ENCODE measurements at places on chromosomes 6 and 20.
A peak's percentile ranks its signal among the peaks of the same experiment; 100 is the strongest.

- DNase-seq, result no peak
These were observed 155.1 kb upstream of the MMS22L start for GRCh38 chr6:97438011-97438671.

DNA sequence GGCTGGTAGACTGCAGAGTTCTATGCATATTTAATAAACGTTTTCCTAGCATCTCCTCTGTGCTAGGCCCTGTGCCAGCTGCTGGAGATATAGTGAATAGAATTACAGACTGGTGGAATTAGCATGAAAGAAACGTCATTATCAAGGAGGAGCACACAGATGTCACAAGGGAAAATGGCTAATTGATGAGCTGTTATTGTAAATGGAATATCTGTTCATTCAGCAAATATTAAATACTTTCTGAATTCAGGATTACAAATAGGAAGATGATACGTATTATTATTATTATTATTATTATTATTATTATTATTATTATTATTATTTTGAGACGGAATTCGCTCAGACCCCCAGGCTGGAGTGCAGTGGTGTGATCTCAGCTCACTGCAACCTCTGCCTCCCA lies 1.2 kb downstream of the AAR2 start:
- peak; percentile 17 for DNase-seq

GRCh38 chr20:15445056-15445840 lies 1107.8 kb upstream of the FLRT3 start:
- no peak for DNase-seq

- DNase-seq, result no peak
These were observed 21.5 kb upstream of the SMIM13 start for GRCh38 chr6:11072101-11072500.

GRCh38 chr6:30154709-30155519 lies 6.1 kb downstream of the TRIM10 start:
- no peak for DNase-seq

- no peak for DNase-seq
These were observed 38.7 kb upstream of the CST5 start for GRCh38 chr20:23918101-23918862.

- DNase-seq, result no peak
These were observed 18.2 kb downstream of the GNAS-AS1 start for GRCh38 chr20:58832457-58832856.

- DNase-seq, result no peak
These were observed 52.2 kb downstream of the TRIM27 start for GRCh38 chr6:28871335-28872156.

DNA sequence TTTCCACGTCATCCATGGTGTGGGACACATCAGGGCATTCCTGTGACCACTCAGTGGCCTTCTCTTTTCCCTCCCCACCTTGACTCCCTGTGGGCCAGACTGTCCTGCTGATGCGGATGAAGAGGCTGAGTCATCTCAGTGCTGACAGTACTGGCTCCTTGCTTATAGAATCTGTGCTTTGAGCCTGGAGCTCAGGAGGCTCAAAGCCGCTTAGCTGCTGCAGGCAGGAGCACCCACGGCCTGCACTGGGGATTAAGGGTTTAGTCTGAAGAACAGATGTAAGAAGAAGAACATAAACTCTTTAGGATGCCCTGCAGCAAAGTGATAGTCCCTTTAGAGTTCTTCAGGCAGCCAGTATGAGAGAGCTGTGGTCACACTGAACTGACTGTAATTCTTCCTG lies 642.0 kb upstream of the CHD6 start:
- no peak for DNase-seq

DNA sequence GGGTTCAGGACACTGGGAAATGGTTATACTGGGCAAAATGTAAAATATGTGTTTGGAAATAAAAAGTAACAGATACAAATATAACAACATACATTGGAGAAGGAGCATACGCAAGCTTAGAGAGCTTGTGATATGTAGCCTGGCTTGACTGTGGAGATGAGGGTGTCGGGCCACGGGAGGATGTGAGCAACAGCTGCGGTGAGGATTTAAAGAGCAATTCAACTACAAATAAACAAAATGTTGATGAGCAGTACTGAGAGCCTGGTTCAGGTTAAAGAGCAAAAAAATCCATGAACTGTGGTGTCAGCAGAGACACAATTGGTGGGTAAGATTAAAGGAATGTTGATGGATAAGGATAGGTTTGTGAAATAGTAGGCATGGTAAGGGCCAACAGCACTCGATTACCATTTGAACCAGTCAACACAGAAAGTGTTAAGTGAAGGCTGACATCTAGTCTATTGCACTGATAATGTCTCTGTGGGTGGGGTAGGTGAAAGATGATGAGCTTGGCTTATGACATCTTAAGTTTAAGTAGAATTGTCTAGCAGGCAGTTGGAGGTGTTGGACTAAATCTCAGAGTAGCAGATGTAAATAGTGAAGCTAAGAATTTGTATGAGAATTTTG lies 723.2 kb downstream of the EPM2A start:
- DNase-seq, result no peak

DNA sequence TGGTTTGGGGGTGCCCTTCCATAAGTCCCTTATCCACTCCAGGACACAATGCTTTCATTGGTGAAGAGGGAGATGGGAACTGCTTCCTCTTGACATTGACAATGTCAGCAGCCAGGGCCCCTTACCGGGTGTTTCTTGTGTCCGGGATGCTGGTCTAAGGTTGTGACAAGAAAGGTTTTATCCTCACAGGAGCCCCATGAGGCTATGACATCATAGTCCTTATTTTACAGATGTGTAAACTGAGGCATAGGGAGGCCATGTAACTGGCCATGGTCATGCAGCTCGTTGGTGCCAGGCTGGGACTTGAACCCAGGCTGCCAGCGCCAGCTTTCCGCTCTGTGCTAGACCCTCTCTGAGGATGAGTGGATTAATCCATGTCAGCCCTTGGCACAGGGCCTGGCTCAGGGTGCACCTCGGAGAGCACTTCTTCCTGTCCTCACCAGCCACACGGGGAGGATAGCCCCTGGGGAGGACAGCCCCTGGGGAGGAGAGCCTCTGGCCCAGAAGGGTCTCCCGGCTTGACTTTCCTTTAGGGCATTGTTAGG lies 157.3 kb downstream of the SYCP2 start:
- DNase-seq, result no peak

DNA sequence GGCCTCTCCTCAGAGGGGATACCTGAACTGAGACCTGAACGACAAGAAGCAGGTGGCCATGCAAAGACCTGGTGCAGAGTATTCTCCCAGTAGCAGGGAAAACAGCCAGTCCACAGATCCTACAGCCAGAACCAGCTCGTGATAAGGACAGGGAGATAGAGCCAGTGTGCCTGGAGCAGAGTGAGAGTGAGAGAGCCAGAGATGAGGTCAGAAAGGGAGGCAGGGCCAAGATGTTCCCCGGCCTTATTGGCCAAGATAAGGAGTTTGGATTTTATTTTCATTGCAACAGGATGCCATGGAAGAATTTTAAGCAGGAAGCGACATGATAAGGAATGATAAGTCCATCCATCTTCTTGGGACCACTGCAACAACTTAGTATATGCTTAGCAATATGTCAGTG lies 111.8 kb downstream of the UBE3D start:
- no peak for DNase-seq

DNA sequence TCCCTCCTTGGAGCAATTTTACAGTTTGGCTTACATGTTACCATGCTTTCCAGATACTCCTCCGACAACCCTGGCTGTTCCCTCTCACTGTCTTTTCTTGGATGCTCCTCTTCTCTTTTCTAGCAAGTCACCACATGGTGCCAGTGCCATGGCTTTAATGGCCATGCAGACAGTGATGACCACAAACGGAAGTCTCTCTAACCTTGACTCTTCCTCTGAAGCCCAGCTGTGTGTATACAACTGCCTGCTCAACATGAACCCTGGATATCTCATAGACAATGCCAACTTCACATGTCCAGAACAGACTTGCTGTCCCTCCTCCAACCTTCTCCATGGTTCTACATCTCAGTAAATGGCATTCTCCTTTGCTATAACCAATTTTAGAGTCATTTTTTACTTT lies 49.8 kb upstream of the NEDD9 start:
- no peak for DNase-seq

GRCh38 chr6:85674604-85675003 lies 31.9 kb upstream of the SYNCRIP start:
- peak; percentile 57 for DNase-seq

- DNase-seq, result peak; percentile 37
These were observed 402.1 kb downstream of the EPHA7 start for GRCh38 chr6:93017213-93017612.

DNA sequence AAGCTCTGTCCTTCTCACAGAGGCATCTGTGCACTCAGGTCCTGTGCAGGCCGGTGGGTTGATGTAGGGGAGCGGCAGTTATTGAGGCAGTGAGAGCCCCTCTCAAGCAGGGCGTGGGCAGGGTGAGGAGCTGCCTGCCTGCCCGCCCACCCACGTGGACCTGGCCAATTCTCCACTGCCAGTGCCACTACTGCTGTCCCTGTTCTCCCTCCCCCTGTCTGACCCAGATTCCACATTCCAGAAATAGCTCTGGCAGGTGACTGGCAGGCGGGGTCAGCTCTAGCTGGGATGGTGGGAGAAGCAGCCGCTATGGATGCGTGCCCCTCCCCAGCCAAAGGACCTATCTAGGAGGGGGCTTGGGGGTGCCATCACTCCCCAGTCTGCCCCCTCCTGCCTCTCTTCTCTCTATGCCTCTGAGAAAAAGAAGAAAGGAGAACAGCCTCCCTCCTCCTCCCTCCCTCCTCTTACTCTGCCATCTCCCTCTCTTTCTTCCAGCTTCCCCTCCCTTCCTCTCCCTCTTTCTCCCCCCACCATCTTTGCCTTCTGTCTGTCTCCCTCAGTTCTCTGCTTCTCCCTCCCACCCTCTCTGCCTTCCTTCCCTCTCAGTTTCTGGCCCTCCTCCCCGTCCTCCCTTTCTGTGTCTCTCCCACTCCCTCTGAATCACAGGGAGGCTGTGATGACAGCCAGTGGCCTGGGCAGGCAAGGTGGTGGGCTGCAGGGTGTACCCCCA lies 86.5 kb upstream of the MYL9 start:
- no peak for DNase-seq

GRCh38 chr6:146065690-146066089 lies 36.8 kb downstream of the GRM1 start:
- no peak for DNase-seq

GRCh38 chr20:34582911-34583310 lies 24.4 kb downstream of the MAP1LC3A start:
- no peak for DNase-seq

- no peak for DNase-seq
These were observed 26.6 kb upstream of the TGM2 start for GRCh38 chr20:38191654-38192053.

GRCh38 chr6:108837236-108837971 lies 10.8 kb upstream of the ARMC2 start:
- peak; percentile 51 for DNase-seq

GRCh38 chr20:59141818-59142581 lies 21.6 kb upstream of the ZNF831 start:
- DNase-seq, result no peak

GRCh38 chr6:8506126-8506525 lies 70.8 kb upstream of the SLC35B3 start:
- DNase-seq, result no peak

- DNase-seq, result no peak
These were observed 491.4 kb upstream of the RNF217 start for GRCh38 chr6:124470803-124471202.

DNA sequence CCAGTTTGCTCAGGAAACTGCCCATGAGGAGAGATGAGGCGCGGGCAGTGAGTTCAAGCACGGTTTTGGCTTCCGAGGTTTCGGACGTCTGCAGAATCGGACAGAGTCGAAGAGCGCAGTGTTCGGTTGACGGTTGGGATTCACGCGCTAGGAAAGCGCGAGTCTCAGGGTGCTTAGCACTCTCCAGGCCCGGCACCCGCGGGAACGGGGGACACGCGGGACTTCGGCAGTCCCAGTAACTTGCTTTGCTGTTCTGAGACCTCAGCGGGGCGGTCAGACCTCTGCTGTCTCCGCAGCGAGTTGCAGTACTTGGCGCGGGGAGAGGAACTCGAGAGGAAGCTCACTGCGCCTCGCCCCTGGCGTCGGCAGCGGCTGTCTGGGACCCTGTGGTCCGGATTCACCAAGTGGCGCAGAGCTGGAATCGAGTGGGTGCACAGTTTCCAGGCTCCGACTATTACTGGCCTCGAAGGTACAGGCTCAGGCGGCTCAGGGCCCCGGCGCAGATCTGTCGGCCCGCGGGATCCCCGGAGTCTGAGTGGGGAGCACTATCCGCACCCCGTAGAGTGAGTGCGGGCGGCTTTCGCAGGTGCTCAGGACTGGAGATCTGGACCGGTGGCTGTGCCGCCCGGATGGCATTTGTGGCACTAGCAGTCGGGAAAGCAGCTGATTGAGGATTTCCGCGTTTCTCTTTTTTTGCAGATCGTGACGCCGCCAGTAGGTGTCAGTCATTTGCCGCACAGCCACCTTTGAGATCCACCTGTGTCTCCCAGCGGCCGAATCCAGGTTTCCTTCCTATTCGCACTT lies at the start of gene POM121L2:
Gene POM121L2, minus strand, starts transcription at position 128 of the 804 bp plus-strand sequence. Its CDS starts 103 bp downstream, at position 25.
- DNase-seq, result peak; percentile 62

DNA sequence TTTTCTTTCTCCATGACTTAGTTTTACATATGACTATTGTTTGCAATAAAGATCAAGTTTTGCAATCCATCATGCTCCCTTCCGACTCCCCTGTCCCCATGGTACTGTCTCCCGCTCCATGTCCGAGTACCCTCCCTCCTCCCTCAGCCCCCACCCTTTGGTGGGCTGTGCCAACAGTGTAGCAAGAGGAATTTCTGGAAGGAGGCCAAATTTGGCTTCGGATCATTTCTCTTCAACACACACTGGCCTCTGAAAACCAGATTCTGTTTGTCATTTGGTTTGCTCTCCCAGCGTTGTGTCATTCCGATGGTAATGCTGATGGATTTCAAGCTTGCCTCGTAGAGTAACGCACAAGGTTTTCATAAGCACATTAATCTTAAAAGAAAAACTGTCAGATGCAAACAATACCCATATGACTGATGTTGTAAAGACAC lies 22.9 kb upstream of the PAX1 start:
- DNase-seq, result no peak

DNA sequence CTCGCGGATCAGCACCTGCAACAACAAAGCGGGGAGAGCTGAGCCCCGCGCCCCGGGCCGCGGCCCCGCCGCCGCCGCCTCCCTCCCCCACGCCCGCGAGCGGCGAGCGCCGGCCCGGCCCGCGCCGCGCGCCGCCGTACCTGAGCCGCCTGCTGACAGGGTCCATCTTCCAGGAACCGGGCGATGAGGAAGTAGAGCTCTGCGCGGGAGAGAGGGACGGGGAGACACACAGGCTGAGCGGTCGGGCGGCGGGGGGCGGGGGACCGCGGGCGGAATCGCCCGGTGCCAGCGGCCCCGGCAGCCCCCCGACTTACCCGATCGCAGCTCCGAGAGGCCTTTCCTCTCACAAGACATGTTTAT lies 359 bp downstream of the PHIP start:
- no peak for DNase-seq

Measured in NAMALWA (cell line).